Activated B cell treated with CpG ODN at 0.5 μM for 24 hours (primary cell): ENCODE measurements at places on chromosomes 3 and 15. TPM values are rescaled to one million over a fixed set of nuclear protein-coding genes. Genes with fewer than 3 reads are reported as not detected.
A peak's percentile ranks its signal among the peaks of the same experiment; 100 is the strongest.

DNA sequence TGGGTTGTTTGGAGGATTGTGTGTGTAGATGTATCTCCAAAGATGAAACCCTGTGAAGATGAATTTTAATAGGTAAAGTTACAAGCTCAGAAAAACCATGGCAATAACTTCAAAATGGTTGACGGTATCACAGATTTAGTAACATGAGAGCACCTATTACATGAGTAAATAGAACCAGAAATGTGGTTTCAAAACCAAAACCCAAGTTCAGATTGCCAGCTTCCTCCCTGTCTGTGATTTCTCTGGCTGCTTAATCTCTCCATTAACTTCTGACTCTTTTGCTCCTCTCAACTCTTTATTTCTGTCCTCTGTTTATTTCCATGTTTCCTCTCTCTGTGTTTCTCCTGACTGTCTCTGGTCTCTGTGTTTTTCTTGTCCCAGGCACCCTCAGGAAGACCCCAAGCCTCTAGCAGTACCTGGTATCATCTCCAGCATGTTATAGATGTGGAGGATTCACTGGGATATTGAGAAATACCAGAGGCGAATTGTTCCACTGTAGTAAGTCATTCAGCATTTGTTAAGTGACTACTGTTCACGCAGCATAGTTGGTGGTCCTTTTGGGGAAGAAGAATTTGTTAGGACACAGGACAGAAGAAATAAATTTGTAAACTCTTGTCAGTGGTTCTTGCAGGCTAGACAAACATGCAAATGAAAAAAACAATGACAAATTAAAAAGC, 138.8 kb downstream of the BBX start:
- no peak overlapping the region for H3K4me3 ChIP-seq
- peaks cover 18% of the 10 kb centered on the region for H3K4me1 ChIP-seq
- no peak for DNase-seq
- H3K27me3 ChIP-seq = no peaks in the 10 kb centered on the region

- H3K36me3 ChIP-seq = no peaks in the 10 kb centered on the region
- no peak for DNase-seq
- H3K4me1 ChIP-seq = peaks cover 3% of the 10 kb centered on the region
- no peak overlapping the region for H3K27ac ChIP-seq
These were observed 48.0 kb upstream of the RAB6B start for GRCh38 chr3:133943639-133944141.

GRCh38 chr15:90019611-90020010, 18.5 kb downstream of the ZNF710 start:
- H3K27me3 ChIP-seq = no peaks in the 10 kb centered on the region
- H3K4me3 ChIP-seq = no peak overlapping the region
- no peak for DNase-seq
- H3K27ac ChIP-seq = no peak overlapping the region
- H3K36me3 ChIP-seq = peaks cover 3% of the 10 kb centered on the region

- H3K4me1 ChIP-seq = peaks cover 9% of the 10 kb centered on the region
- DNase-seq = no peak
- no peaks in the 10 kb centered on the region for H3K27me3 ChIP-seq
- no peak overlapping the region for H3K4me3 ChIP-seq
- no peak overlapping the region for H3K27ac ChIP-seq
These were observed 166.9 kb downstream of the SUCNR1 start for GRCh38 chr3:152040319-152040718.

DNA sequence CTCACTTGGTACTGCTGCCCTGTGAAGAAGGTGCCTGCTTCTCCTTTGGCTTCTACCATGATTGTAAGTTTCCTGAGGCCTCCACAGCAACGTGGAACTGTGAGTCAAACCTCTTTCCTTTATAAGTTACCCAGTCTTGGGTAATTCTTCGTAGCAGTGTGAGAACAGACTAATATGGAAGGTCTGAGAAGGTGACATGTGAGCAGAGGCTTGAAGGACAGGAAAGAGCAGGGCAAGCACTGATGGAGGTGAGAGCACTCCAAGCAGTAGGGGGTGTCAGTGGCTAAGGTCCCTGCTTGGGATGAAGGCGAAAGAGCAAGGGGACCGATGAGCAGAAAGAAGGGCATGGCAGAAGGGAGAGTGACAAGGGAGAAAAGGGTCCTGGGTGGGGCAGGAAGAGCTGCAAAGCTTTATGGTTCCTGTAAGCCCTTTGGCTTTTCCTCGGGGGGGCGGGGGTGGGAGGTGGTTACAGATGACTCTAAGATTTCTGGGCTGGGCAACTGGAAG, 3.5 kb downstream of the EIF4E3 start:
- peaks cover 14% of the 10 kb centered on the region for H3K27me3 ChIP-seq
- no peak overlapping the region for H3K4me3 ChIP-seq
- no peak overlapping the region for H3K27ac ChIP-seq
- H3K4me1 ChIP-seq = peaks cover 31% of the 10 kb centered on the region
- no peak for DNase-seq

GRCh38 chr3:152403632-152404066, 134.9 kb downstream of the MBNL1 start:
- H3K27ac ChIP-seq = peak overlapping the region; percentile 38
- peaks cover 54% of the 10 kb centered on the region for H3K36me3 ChIP-seq
- no peak for DNase-seq

- no peaks in the 10 kb centered on the region for H3K36me3 ChIP-seq
- H3K27ac ChIP-seq = no peak overlapping the region
- H3K4me1 ChIP-seq = peaks cover 6% of the 10 kb centered on the region
- peaks cover 31% of the 10 kb centered on the region for H3K27me3 ChIP-seq
- H3K4me3 ChIP-seq = no peak overlapping the region
These were observed 1.2 kb upstream of the C3orf70 start for GRCh38 chr3:185153861-185154629.

DNA sequence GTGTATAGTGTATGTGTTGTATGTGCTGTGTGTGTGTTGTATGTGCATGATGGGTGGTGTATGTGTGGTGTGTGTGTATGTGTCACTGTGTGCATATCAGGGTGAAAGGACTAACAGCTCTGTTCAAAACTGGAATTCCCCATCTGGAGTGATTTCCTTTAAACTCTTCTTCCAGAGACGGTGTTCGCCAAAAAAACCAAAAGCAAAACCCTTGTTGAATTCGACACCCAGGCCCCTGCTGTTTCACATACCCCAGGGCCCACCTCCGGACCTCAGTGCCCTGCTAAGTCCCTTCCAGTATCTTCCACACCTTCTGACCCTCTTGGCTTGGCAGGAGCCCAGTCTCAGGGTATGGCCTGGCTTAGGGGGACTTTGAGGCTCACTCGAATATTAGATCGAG, 44.9 kb upstream of the SEC13 start:
- peaks cover 10% of the 10 kb centered on the region for H3K4me1 ChIP-seq
- no peaks in the 10 kb centered on the region for H3K36me3 ChIP-seq
- no peak for DNase-seq
- no peak overlapping the region for H3K4me3 ChIP-seq
- no peaks in the 10 kb centered on the region for H3K27me3 ChIP-seq

GRCh38 chr3:113405180-113405579, 36.1 kb downstream of the CFAP44 start:
- H3K4me3 ChIP-seq = no peak overlapping the region
- no peaks in the 10 kb centered on the region for H3K4me1 ChIP-seq
- DNase-seq = no peak
- H3K27ac ChIP-seq = no peak overlapping the region
- H3K27me3 ChIP-seq = no peaks in the 10 kb centered on the region

GRCh38 chr3:58577269-58577821, at the start of gene FAM107A:
Gene FAM107A, minus strand, starts transcription at chr3:58577391. Its CDS starts 7,531 bp downstream, at chr3:58569860.
- H3K36me3 ChIP-seq = no peaks in the 10 kb centered on the region
- H3K27me3 ChIP-seq = peaks cover 1% of the 10 kb centered on the region
- DNase-seq = no peak
- peaks cover 3% of the 10 kb centered on the region for H3K4me1 ChIP-seq
- H3K4me3 ChIP-seq = no peak within 1 kb of the TSS

- no peaks in the 10 kb centered on the region for H3K36me3 ChIP-seq
- peaks cover 2% of the 10 kb centered on the region for H3K4me1 ChIP-seq
- peaks cover 10% of the 10 kb centered on the region for H3K27me3 ChIP-seq
- DNase-seq = no peak
These were observed 68.4 kb downstream of the LINGO1 start for GRCh38 chr15:77564341-77564740.

DNA sequence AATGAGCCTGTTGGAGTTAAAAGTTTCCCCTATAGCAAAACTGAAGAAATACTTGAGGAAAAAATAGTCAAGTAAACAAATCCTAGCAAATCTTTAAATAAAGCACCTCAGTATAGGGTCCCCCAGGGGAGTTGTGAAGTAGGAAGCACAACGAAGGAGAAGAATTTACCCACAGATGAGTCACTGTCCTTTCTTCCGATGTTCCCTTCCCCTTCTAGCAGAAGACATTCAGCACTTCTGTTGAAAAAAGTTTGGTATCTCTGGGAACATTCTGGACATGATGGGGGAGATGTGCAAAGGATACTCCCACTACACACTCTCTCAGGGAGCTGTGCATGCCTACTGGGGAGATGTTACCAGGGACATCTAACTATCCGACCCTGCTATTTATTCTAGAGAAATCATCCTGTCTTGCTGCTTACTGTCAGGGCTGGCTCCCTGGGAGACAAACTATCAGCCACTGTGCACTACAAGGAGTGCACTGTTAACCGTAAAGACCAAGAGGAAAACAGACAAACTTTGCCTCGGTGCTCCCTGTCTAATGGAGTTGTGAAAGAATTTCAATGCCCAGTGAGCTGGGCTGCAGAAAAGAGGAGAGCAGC, 93.8 kb downstream of the RFTN1 start:
- H3K27me3 ChIP-seq = no peaks in the 10 kb centered on the region
- DNase-seq = no peak
- H3K4me3 ChIP-seq = no peak overlapping the region
- peaks cover 60% of the 10 kb centered on the region for H3K36me3 ChIP-seq

DNA sequence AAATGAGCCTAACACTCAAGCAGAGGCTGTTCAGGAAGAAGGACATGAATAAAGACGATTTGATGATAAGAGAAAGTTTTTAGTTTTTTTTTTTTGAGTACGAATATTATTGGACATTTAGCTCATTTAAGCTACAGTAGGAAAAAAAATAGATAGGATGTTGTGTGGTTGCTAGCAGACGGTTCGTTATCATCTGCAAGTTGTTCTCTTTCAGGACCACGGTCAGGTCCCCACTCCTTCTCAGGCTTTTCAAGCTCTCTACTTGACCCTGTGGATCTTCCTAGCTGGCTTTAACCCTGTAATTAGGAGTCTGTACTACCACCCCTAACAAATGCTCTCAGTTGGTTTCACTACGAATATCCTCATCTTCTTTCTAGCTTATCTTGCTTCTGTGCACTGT, 1.1 kb downstream of the KCNH8 start:
- no peak overlapping the region for H3K27ac ChIP-seq
- H3K36me3 ChIP-seq = peaks cover 5% of the 10 kb centered on the region
- DNase-seq = no peak
- H3K4me3 ChIP-seq = no peak overlapping the region
- H3K27me3 ChIP-seq = no peaks in the 10 kb centered on the region
- peaks cover 14% of the 10 kb centered on the region for H3K4me1 ChIP-seq

- no peak overlapping the region for H3K27ac ChIP-seq
- H3K4me3 ChIP-seq = no peak overlapping the region
- H3K4me1 ChIP-seq = no peaks in the 10 kb centered on the region
- peaks cover 2% of the 10 kb centered on the region for H3K27me3 ChIP-seq
- DNase-seq = no peak
These were observed 128.8 kb upstream of the PRR23C start for GRCh38 chr3:139173372-139174108.

TNFSF10 gene
- 7.2 and 7.4 TPM in 2 replicates for total RNA-seq

FEZF2 gene
- total RNA-seq = not detected in 2 replicates

TAMM41 gene
- total RNA-seq = 28.1 and 39.0 TPM in 2 replicates

MYZAP gene
- 0.88 and 1.00 TPM in 2 replicates for total RNA-seq

SEMA3G gene
- total RNA-seq = not detected in 2 replicates

REC114 gene
- not detected in 2 replicates for total RNA-seq
